Stimulated activated CD8-positive, alpha-beta memory T cell treated with anti-CD3 and anti-CD28 coated beads, Interleukin-4, amount 100 ng/mL, for 1 hour (primary cell): ENCODE measurements at places on chromosomes 16 and 17.

DNA sequence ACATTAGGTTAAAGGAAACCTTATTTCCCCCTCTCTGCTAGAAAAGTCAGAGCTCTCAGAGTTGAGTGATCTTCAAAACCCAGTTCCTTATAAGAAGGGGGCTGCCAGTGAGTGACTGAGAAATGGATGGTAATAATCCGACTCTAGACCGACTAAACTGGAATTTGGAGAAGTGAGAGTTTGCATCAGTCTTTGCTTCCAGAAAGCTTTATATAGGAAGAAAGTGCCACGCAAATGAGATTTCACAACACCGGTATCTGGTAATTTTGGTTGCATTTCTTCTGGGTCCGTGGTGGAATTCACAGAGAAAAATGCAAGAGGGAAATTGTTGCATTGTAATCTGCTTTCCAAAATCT is 271.4 kb downstream of the MAF start:
- no peak for DNase-seq

DNA sequence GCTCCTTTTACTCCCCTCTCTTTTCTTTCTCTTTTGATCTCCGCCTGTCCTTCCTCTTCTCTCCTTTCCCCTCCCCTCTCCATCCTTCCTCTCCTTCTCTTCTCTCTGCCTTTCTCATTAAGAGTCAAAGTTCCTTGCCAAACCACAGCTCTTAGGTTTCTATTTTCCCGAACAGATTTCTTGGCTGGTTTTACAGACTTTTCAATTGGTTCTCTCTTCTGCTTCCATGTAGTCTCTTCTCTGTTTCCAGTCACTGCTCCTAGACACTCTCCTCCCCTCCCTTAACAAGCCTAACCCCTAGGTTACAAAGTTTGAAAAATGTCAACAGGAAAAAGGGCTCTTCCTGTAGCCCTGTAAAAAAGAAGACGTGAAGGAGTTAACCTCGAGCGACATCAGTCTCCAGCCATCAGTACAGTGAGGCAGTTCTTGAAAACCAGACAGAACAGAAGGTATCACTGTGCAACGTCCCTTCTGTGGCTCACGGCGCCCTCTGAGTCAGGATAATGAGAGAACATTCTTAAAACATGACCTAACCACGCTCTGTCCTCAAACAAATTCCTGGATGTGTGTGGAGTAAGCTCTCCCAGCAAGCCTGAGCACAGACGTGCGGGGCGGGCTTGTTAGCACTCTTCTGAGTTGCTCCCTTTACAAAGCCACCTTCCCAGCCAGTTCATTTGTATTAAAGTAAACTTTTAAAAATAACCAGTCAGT is 11.6 kb upstream of the MARCHF10 start:
- DNase-seq = no peak

DNA sequence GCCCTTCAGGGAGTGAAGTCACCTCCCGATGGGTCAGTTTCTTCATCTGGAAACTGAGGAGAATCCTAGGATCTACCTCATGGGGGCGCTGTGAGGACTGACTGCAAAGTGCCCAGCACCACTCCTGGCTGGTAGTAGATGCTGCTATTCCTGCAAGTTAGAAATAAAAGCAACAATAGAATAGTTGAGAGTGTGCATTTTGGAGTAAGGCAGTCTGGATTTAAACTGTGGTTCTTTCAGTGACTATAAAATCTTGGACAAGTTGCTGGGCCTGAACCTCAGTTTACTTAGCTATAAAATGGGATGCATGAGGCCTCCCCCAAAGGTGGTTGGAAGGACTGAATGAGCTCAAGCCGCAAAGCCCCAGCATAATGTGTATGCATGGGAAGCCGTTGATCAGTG is 70.6 kb downstream of the CYB5B start:
- DNase-seq = no peak

DNA sequence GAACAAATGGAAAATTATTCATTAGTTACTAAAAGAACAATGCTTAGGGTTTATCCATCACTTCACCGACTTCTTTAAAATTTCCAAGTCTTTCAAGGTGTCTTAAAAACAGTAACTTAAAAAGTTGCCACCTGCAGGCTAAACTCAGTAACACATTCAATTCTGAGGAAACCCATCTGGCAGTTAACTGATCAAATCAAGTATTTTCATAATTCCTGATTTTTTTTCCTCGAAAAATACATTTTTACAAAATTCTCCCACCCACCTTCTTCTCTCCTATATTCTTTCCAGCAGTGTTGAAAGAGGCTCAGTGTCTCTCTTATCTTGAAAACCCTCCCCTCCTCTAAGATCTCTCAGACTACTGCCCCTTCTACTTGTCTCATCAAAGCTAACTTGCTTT is 29.9 kb downstream of the PARN start:
- DNase-seq = no peak

GRCh38 chr16:72159386-72159785 is 12.6 kb downstream of the PMFBP1 start:
- DNase-seq = no peak

DNA sequence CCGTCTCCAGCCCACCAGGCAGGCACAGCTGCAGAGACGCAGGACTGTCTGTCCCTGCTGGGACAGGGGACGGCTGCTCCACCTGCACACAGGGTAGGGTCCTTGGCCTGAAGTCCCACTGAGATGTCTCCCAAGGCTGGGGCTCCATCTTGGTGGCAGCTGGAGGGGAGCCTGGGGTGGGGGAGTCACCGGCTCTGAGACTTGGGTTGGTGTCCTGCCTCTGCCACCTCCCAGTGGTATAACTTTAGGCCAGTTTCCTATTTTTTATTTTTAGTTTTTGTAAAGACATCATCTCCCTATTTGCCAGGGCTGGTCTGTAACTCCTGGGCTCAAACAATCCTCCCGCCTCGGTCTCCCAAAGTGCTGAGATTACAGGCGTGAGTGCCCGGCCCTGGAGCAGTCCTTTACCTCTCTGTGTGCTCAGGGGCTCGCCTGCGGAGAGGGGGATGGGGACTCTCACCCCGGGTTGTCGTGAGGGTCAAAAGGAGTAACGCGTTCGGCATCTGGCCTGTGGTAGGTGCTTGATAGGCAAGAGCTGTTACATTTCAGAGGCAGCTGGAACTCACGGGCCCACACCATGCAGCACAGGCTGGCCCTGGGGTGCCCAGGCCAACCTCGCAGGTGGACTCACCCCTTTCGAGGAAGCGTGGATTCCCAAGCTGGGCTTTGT is 46.6 kb upstream of the DOC2B start:
- DNase-seq = no peak

DNA sequence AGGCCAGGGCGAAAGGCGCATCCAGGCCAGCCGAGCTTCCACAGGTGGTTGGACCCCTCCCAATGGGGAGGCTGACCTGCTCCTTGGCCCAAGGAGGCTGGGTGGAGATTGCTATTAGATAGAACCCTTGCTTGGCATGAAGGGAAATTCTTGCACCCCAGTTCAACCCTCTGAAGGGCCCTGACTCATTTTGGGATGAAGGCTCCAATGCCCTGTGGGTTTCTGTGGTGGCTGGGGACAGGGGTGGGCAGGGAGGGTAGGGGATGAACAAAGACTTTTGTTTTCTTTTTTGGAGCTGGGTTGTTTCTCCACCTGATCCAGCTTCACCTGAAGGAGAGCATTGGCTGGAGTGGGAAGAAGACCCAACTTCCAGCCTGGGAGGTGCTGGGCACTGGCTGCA is 16.7 kb upstream of the TBX21 start:
- DNase-seq = no peak

DNA sequence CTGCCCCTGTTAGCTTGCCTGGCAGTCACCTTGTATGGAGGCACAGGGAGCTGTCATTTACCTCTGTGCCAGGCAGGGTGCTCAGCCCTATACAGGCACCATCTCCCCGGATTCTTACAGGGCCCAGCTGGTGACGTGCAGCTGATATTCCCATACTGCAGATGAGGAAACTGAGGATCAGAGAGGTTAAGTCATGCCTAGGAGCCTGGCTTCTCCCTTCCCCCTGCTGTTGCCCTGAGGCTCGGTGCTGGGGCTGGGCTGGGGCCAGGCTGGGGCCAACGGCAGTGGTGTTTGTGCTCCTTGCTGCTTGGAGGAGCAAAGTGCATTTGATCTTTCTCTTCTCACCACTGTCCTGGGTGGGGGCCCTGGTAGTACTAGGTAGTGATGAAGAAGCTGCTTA is 54.7 kb upstream of the IL34 start:
- no peak for DNase-seq

GRCh38 chr16:89304181-89304851 is 86.8 kb downstream of the ZNF778 start:
- no peak for DNase-seq
